ENCODE measurements at places on chromosomes 2 and 18.

GRCh38 chr2:76268902-76269620, 558.3 kb upstream of the GCFC2 start:
- DNase-seq: no peak

GRCh38 chr2:38722271-38723061, 28.7 kb downstream of the SRSF7 start:
- DNase-seq: no peak

DNA sequence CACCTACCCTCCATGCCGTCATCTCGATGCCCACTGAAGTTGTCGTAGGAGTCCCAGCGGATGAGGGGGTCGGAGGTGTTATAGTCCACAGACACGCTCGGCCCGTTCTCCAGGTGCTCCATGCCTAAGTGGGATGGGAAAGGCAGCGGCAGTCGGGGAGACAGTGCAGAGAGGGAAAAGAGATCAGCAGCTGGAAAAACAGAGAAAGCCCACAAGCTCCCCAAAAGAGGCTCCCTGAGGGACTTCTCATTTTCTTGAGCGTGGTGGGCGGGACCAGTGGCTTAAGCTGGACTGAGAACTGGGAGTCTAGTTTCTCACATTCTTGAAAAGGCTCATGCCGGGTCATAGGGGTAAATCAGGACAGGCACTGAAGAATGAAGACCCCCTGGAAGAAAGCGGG, 121.9 kb downstream of the TNS1 start:
- no peak for DNase-seq

- no peak for DNase-seq
These were observed 684.4 kb downstream of the IRS1 start for GRCh38 chr2:226115102-226115831.

- DNase-seq: no peak
These were observed 20.1 kb downstream of the IMPA2 start for GRCh38 chr18:12001421-12001820.

DNA sequence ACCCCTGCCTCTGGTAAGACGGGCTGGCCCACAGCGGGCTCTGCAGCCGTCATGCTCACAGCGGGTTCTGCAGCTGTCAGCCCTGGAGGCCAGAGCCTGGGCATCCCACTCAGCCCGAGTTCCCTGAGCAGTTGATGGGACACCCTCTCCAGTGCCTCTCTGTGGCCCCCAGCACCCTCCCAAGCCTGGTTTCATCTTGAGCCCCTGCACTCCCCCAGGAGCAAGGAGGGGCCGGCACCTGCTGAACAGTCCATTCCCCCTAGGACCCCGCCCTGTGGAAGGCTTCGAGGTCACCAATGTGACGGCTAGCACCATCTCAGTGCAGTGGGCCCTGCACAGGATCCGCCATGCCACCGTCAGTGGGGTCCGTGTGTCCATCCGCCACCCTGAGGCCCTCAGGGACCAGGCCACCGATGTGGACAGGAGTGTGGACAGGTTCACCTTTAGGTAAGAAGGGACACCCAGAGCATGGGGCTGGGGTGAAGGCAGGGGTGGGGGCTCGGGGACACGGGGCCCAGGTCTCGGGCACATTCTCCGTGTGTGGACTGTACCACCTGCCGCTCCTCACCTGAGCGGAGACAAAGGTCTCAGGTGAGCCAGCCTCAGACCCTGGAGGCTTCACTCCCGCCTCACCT, 34.5 kb downstream of the MTERF4 start:
- DNase-seq: no peak

- DNase-seq: no peak
These were observed 22.5 kb upstream of the REL start for GRCh38 chr2:60858897-60859311.

GRCh38 chr18:75200605-75201280, 8.2 kb downstream of the PTGR3 start:
- DNase-seq: no peak

DNA sequence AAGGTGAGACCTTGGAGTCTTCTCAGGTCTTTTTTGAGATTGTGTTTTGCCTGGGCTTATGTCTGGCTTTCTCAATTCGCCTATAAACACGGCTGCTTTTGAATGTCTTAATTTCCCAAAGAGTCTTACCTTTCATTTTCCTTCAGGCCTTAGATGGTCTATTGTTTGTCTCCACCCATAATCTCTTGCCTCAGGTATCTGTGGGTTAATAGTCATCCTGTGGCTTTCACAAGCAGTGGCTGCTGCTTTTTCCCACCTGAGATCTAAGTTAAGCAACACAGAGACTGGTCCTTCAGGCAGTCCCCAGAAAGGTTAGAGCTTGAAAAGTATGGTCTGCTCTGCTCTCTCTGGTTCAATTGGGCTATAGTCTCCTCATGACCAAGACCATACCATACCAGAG, 275.3 kb downstream of the INSIG2 start:
- no peak for DNase-seq

- DNase-seq: no peak
These were observed 78.2 kb downstream of the PTGR3 start for GRCh38 chr18:75130591-75131328.

DNA sequence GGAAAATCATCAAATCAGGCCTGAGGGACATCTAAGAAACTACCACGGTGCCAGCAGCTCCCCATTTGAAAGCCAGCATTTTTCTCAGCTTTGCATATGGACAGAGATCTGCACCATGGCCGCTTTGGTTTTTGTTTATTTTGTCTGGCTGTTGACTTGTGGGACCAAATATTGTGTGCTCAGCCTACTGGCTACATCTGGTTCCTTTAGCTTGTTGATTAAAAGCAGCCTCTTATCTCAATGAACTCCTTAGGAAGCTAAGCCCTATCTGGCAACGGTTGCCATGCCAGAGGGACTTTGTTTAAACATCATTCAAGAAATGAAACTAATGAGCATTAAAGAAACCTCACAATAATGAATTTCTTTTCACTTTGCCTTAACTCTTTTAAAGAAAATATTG, 32.4 kb upstream of the CCDC150 start:
- no peak for DNase-seq

DNA sequence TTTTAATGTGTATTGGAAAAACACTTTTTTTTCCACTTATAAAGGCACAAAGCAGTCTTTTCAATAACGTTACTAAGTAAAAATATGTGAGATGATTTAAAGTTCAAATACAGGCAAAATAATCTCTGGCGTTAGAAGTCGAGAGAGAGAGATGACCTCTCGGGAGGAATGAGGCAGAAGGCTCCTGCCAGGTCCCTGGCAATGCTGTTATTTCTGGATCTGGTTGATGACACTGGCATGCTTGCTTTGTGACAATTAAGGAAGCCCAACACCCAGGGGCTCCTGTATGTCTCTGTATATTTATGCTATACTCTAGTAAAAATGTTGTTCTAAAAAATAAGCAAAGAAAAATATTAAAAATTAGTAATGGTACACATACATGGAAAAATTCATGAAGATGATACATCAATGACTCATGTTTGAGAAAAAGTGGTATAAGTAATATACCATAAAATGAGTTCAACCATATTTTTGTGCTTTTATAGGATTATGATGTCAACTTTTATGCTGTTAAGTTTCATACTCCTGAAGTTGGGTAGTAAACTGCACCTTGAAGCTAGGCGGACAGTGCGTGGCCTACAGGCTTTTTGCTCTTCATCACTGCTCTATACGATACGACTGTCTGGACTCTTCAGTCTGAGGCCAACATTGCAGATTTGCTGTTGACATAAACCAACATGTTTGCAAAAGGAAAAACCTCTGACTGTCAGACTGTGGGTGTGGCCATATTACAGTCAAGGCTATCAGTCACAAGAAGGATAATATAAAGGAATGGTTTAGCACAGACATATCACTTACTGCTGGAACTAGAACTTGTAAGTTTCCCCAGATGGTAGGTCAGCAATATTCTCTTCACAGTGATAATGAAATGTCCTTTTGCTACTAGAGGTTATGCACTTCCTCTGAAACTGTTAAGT, 19.8 kb downstream of the VPS4B start:
- no peak for DNase-seq

DNA sequence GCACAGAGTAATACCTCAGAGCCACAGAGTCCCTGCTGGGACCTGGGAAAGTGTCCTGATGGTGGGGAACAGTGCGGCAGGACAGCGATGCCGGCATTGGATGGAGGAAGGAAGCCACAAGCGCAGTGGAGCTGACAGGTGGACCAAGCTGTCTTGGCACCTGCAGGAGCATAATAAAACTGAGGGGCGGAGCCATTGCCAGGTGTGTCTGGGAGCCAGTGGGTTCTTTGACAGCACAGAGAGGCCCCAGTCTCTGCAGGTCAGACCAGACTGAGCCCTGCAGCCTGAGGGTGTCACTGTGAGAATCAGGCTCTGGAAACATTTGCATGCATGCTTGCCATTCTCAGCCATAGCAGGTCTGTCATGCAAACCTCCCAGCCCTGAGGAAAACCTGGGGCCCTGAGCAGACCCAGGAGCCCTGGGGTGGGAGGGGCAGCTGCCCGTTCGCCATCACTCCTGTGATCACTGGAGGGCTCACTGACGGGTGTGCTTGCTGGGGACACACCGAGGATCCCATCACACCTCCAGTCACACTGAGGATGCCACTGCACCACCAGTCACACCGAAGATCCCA, 210.5 kb upstream of the HDAC4 start:
- DNase-seq: no peak

DNA sequence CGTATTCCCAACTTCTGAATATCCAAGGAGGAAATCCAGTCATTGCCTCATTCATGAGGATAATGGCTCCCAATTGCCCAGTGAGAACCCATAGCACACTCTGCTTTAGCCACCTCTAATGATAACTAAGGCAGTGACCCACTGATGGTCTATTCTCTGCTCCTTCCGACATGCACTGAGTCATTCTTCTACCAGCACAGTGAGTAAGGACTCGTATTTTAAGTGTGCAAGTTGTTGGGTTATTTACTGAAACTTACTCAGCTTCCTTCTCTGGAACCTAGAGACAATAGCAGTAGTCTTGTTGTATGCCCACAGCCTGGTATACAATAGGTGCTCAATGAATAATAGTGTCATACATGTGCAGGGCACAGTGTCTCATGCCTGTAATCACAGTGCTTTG, 81.1 kb upstream of the ZNF397 start:
- DNase-seq: no peak

GRCh38 chr2:164835302-164835701, 6.3 kb downstream of the COBLL1 start:
- DNase-seq: no peak

DNA sequence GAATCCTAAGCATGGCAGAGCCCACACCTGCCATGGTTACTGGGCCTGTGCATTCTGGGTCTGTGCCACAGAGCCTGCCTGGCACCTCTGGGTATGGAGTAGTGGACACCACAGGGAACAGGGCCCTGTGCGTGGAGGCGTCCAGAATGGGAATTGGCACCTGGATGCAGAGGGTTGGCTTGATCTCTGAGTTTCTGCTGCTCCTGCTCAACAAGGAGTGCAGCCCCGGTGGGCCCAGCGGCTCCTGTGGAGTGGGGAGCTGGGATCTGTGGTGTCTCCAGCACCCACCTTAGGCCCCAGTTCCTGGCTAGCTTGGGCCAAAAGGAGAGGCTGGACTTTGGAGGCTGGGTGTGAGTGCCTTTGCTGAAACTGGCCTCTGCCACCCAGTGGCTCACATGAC, 7.9 kb upstream of the ANKRD62 start:
- DNase-seq: no peak

- DNase-seq: no peak
These were observed 301.3 kb upstream of the RBMS1 start for GRCh38 chr2:160794926-160795325.

- DNase-seq: no peak
These were observed 109.2 kb downstream of the NOL4 start for GRCh38 chr18:34115409-34116081.

Data from ascending aorta (tissue), 2 donors.